ENCODE measurements at places on chromosomes 1 and 21. TPM values are rescaled to one million over a fixed set of nuclear protein-coding genes. Genes with fewer than 3 reads are reported as not detected.
A peak's percentile ranks its signal among the peaks of the same experiment; 100 is the strongest.

Gene TNFRSF14
- total RNA-seq, result 83.3 TPM

Gene MAB21L3
- total RNA-seq, result 4.7 TPM

Gene CCDC190
- not detected for total RNA-seq

Gene DCST1
- total RNA-seq, result 0.51 TPM

Gene RAP1GAP
- total RNA-seq, result 22.9 TPM

Gene PAQR6
- total RNA-seq, result 8.6 TPM

Gene AHDC1
- total RNA-seq, result 83.7 TPM

Gene LENEP
- total RNA-seq, result not detected

Gene FMN2
- 0.27 TPM for total RNA-seq

Gene GCSAML
- 1.5 TPM for total RNA-seq

DNA sequence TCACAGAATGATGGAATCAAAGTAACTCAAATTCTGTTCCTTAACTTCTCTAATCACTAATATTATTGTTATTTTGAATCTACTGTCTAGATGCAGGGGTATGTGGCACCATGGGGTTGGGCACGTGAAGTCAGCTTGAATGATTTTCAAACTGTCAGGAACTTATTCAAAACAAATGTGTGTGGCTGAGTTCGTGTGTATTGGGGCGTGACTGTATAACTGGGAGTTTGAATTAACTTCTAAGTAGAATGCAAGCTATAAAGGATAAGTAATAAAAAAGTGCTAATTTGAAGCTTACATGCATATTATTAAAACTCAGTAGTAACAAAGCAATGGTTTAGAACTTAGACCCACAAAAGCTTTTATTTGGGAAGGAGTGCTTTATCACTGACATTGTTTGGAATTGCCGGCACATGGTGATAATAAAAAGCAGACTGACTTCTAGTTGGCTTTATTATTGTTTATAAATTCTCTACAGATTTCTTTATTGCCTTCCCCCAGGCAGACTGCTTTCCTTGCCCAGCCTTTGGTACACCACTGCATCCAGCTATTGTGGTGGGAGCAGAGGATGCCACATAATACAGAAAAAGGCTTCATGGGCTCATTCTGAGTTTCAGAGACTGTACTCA, 84.3 kb downstream of the TENT5C start:
- DNase-seq, result no peak

GRCh38 chr1:226589008-226589733, 40.6 kb downstream of the STUM start:
- no peak for DNase-seq

- DNase-seq, result no peak
Measured at GRCh38 chr1:68586766-68587165, 89.9 kb upstream of the DEPDC1 start.

DNA sequence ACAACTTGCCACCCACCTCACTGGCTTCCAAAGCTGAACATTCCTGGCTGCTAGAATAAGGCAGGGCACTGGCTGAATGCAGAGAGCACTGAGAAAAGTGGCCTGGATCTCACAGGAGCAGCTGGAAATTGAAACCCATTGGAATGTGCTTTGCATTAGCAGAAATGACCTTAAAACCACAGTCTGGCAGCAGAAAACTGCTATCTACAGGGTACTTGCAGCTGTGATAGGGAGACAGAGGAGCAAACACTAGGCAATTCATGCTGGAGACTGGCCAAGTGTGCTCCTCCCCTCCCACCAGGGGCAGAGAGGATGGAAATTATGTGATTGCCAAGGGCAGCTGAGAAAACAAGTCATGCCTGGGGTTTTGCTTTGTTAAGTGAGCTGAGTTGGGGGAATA, 47.2 kb downstream of the HSD3B1 start:
- no peak for DNase-seq

DNA sequence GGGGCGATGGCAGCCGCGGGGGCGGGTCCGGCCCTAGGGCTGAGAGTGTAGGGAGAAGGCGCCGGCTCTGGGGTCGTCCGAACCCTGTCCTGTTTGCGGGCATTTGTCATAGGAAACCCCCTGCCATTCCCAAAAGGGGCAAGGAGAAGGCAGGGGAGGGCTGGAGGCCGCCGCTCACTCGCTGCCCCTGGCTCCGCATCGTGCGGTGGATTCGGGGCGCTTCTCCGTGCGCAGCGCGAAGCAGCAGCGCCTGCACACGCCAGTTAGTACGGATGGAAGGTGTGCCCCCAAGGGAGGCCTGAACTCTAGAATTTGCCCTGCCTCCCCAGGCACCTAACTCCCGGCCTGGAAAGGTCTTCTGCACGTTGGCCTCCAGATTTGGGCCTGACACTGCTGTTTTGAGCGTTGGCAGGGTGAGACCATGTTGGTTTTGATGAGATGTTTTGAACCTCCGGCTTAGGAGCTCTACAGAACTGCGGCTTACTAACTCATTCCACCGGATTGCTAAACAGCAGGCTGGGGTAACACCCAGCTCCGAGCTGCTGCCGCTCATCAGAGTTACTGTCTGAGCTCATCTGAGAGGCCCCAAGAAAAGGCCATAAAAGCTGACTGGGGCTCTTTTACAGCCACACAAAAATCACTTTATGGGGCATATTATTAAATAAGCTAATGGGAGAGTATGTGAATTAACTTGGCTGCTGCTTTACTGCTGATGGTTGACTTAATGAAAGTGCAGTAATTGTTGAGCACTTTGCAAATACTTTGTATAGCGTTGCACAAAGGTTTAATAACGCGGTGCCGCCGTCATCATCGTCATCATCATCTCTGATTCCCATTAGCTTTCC, 987 bp downstream of the GPR137B start:
- DNase-seq, result no peak

GRCh38 chr1:163561580-163562295, 240.0 kb downstream of the NUF2 start:
- no peak for DNase-seq

DNA sequence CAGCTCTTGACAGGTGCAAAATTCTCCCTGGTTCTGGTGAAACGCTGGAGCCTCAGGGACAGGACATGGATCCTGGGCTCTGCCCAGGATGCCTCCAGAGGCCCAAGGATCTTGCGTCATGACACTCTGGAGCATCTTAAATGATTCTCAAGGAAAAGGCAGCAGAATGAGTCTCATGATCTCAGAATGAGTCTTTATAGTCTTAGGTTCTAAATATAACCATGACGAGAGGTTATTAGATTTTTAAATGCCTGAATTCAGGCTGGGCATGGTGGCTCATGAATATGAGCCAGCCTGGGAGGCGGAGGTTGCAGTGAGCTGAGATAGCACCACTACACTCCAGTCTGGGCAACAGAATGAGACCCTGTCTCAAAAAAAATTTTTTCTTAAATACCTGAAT, 55.5 kb downstream of the ECE1 start:
- no peak for DNase-seq

- no peak for DNase-seq
Measured at GRCh38 chr1:160520582-160520981, 2.5 kb downstream of the SLAMF6 start.

DNA sequence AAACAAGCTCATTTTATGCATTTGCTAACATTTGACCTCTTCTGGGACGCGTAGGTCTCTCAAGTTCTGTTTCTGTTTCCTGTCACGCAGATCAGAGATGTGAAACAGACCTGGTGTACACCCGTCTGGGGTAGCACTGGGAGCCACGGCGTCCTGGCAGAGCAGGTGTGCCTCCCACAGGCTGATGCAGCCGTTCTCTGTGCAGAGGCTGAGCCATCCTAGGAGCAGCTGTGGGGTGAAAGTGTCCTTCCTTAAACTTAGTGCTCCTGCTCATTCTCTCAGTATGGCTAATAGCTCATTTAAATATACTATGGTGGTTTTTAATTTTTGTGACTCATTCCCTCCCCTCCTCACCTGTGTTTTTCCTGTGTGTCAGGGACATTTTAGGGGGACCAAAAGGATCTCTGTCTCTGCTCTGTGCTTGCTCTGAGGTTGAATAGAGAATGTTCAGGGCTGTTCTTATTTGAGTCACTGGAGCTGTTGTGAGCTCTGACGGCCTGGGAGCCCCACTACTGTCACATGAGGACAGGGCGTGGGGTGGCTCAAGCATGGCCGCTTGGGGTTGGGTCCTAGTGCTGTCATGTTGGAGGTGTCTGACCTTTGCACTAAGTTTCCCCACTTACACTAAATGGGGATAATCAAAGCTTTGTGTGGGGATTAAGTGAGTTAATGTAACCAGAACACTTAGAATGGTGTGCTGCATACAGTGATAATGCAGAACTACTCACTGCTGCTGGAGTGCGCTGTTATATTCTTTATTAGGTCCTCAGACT, 43.0 kb downstream of the GALNT2 start:
- no peak for DNase-seq

GRCh38 chr1:195218428-195219212, 1389.6 kb downstream of the KCNT2 start:
- DNase-seq, result no peak

GRCh38 chr1:48019714-48020315, 22.6 kb upstream of the TRABD2B start:
- peak; percentile 84 for DNase-seq

DNA sequence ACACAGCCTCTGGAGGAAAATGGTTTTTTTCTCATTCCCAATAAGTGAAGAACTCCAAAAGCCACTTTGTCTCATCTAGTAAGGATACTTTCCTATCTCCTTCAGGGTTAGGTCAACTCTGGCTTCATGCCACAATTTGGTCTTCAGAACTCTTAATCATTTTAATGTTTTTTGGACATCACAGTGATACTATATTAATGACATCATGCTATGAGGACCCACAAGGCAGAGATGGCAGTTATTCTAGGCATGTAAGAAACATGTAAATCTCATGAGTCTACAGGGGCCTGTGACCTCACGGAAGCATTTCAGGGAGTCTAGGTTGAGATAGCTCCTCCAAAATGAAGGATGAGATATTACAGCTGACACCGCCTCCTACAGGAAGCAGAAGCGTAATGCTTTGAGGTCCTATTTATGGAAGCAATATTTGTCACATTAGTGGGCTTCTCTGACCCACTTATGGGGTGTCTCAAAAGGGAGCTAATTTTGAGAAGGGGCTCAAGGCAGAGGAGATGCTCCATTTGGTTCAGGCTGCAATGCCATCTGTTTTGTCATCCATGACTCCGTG, 5.0 kb upstream of the GPR137B start:
- no peak for DNase-seq

- DNase-seq, result no peak
Measured at GRCh38 chr1:26539722-26540121, 10.2 kb downstream of the RPS6KA1 start.

DNA sequence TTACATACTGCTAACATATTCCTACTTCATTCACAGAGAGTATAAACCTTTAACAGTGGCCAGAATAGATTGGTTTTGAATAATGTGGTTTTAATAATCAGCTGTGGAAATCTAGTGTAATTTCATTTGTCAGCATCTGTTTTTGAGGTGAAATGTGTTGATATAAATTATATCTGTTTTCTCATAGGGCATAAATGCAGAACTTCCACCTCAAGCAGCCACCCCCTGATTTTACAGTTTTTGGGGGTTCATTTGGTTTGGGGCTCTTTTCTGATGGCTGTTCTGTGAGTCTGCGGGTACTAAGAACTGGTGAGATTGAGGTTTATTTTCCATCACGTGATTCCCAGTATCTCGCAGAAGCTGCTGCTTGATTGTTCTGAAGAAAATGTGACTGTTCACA, 23.2 kb downstream of the EDARADD start:
- no peak for DNase-seq

- no peak for DNase-seq
Measured at GRCh38 chr1:5997316-5997715, 5.1 kb upstream of the NPHP4 start.

- DNase-seq, result no peak
Measured at GRCh38 chr1:20787840-20788795, 1.0 kb upstream of the HP1BP3 start.

DNA sequence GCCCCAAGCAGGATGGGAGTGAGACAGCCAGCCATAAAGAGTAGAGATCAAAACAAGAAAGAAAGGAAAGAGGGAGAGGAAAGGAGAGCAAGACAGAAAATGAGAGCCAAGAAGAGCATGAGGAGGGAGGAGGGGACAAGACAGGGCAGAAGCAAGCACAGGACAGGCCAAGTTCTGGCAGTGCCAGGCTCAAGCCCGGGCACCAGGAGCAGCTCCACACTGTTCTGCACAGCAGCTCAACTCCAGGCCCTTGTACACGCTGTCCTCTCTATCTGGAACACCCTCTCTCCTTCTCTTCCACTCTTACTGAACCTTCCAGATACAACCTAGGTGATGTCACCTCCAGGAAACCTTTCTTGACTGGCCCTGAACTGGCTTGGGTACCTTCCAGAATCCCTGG, 11.7 kb downstream of the IFFO2 start:
- DNase-seq, result no peak

DNA sequence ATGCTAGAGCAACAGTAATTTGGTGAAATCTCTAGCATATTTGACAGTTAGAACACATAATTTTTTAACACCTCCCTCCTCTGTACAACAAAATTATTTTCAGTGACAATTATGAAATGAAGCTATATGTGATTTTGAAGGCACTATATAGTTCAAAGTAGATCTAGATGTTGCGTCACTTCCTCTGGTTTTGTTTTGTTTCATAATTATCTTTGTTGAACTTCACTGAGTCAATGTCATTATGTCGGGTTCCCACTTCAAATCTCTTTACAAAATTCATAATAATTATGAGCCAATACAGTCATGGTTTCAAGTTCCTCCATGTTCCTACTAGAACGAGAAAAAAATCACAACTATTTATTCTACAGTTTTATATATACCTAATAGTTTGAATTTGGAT, 254.8 kb upstream of the PLXNA2 start:
- no peak for DNase-seq

DNA sequence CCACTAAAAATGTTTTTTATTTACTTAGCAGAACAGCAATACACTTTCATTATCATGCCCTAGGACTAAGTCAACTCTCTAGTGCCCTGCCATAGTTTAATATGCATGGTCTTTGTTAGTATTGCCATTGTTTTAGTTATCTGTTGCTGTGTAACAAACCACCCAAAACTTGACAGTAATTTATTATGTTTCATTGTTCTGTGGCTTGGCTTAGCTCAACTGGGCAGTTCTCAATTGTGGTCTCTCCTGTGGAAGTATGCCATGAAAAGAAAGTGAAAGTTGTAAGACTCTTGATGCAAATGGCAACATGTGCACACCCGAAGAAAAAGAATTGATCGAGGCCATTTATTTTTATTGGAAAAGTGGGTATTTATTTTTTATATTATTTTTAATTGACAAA, 206.3 kb upstream of the KCTD3 start:
- DNase-seq, result no peak

- DNase-seq, result no peak
Measured at GRCh38 chr21:46131588-46131837, 23.9 kb downstream of the FTCD start.

- no peak for DNase-seq
Measured at GRCh38 chr21:45837936-45838335, 143.6 kb upstream of the COL6A1 start.

DNA sequence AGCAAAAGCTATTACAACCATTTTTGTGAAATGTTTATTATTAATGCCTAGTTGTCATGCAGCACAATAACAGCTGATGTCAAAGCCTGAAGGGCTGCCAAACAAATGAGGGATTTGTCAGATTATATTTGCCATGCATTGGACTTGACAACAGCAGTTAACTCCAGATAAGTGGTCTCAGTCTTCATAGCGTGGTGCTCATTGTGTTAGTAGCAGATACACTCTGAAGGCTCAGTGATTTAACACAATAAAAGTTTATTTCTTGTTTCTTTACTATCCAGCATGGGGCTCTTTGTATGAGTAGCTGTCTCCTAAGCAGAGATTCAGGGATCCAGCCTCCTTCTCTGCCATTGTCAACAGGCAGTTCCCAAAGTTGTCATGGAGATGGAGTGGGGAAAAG, 76.0 kb upstream of the PTGFRN start:
- DNase-seq, result no peak

- no peak for DNase-seq
Measured at GRCh38 chr1:201125019-201125418, 2.0 kb downstream of the ASCL5 start.

All from prostate gland (tissue), 2 donors.